ENCODE measurements at places on chromosomes 6 and 20.

GRCh38 chr6:161230339-161230738 lies 43.5 kb downstream of the AGPAT4 start:
- no peak for DNase-seq

DNA sequence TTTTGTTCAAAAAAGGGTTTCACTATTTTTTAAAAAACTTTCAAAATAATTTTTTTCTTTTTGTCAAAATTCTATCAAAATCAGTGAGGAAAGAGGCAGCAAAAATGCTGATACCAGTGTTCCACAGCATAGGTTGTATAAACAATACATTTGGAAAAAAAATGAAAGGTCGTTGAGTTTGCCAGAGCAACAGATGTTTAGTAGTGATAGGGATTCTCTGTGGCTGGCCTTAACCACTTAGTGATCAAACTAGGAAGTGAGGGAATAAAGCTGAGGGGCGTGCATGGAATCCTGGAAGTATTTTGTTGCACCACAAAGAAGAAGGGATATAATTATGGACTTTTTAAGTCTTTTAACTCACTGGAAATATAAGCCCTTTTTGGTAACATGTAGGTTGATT lies 555.3 kb upstream of the CHD6 start:
- no peak for DNase-seq

GRCh38 chr20:57787151-57787989 lies 77.6 kb upstream of the PMEPA1 start:
- no peak for DNase-seq

DNA sequence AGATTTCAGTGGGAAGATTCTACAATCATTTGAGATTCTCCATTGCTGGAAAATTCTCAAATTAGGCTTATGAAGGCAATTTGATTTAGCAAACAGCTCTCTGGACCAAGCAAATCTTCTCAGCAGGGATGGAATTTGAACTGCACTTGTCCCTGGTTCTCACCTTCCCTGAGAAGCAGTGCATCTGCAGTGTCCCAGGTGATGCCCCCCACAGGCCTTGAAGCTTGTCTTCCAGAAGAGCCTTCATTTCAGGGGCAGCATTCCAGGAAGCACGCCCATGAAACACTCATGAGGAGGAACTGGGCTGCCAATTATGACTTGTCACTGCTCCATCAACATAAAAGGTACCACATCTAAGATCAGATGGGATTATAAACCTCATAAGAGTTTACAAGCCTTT lies 82.8 kb upstream of the HDAC2 start:
- DNase-seq = no peak

DNA sequence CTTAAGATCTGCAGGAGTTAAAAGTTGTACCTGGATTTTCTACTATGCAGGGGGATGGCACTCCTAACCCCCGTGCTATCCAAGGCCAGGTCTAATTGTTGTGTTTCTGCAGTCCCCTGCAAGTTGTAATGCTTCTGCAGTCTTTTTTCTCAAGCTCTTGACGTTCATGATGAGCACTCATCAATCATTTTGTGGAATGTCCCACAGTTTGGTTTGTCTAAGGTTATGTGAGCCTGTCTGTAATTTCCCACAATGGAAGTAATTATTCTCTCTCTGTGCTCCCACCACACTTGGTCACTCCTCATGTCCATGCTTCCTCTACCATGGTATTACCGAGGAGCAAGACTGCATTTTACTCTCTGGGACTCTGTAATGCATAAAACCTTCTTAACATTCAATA lies 107.6 kb upstream of the SSTR4 start:
- DNase-seq = no peak

DNA sequence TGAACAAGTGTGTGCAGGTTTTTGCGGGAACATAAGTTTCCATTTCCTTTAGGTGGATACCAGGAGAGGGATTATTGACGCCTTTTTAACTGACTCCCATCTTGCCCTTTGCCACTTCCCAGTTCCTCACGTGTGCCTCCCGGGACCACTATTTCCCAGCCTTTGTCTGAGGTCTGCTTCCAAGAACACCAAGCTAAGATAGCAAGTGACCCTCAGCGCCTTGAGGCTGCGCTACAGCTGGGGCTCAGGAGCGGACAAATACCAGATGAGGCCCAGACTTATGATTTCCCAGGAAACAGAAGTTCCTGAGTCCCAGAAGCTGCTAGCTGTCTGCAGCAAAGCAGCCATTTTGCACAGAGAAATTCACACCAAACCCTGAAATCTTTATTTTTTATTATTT lies 216.7 kb downstream of the SYNDIG1 start:
- no peak for DNase-seq

All from DMS79 treated with DMSO at 0.1 percent for 48 hours (cell line).